A549 treated with GW870086 at 1 μM for 4 hours (cell line): ENCODE measurements at places on chromosomes 6 and 20. TPM values are rescaled to one million over a fixed set of nuclear protein-coding genes. Genes with fewer than 3 reads are reported as not detected.

Gene HINT3
- total RNA-seq: 5.8 to 7.5 TPM (median 6.4 TPM) in 5 replicates

Gene PSORS1C1
- total RNA-seq: 4.4 to 7.5 TPM (median 6.1 TPM) in 5 replicates

Gene SNPH
- 3.6 to 4.7 TPM (median 4.1 TPM) in 5 replicates for total RNA-seq

Gene MRS2
- total RNA-seq: 19.3 to 22.9 TPM (median 21.0 TPM) in 5 replicates

Gene EYS
- total RNA-seq: 0.02 to 0.23 TPM (median 0.11 TPM) in 4 of 5 replicates, not detected in the other

Gene SCRT2
- not detected in 5 replicates for total RNA-seq

Gene PTGIS
- total RNA-seq: 0.02 to 0.09 TPM (median 0.06 TPM) in 3 of 5 replicates, not detected in the others

Gene GNL1
- total RNA-seq: 26.4 to 35.9 TPM (median 35.3 TPM) in 5 replicates

Gene HMGCLL1
- total RNA-seq: 0.10 to 0.23 TPM (median 0.14 TPM) in 5 replicates

Gene CLIC5
- 0.10 TPM in 1 of 5 replicates, not detected in the others for total RNA-seq

Gene ESR1
- 0.02 TPM in 1 of 5 replicates, not detected in the others for total RNA-seq

Gene LST1
- 0.30 to 0.66 TPM in 2 of 5 replicates, not detected in the others for total RNA-seq

Gene XRN2
- 86.9 to 109 TPM (median 98.4 TPM) in 5 replicates for total RNA-seq

Gene MROH8
- total RNA-seq: 0.45 to 1.7 TPM (median 1.0 TPM) in 5 replicates

Gene STX16
- 25.5 to 35.8 TPM (median 33.6 TPM) in 5 replicates for total RNA-seq

Gene CST4
- total RNA-seq: not detected in 5 replicates

Gene LAMA2
- 0.31 to 1.2 TPM (median 0.41 TPM) in 5 replicates for total RNA-seq

Gene THBD
- total RNA-seq: 47.1 to 57.7 TPM (median 50.6 TPM) in 5 replicates

Gene CDSN
- not detected in 5 replicates for total RNA-seq

Gene POU5F1
- total RNA-seq: 7.4 to 10.9 TPM (median 9.5 TPM) in 5 replicates

Gene SAYSD1
- 6.0 to 6.2 TPM (median 6.0 TPM) in 5 replicates for total RNA-seq

Gene TMEM217
- total RNA-seq: 0.33 to 1.7 TPM (median 0.72 TPM) in 5 replicates

Gene OR12D3
- total RNA-seq: not detected in 5 replicates

Gene SNAI1
- 9.0 to 15.2 TPM (median 13.5 TPM) in 5 replicates for total RNA-seq

Gene DSP
- 30.1 to 48.6 TPM (median 45.8 TPM) in 5 replicates for total RNA-seq

Gene PRR18
- 0.07 to 0.15 TPM (median 0.12 TPM) in 5 replicates for total RNA-seq

Gene PRDM1
- 4.2 to 6.4 TPM (median 5.5 TPM) in 5 replicates for total RNA-seq

Gene GHRH
- total RNA-seq: not detected in 5 replicates

Gene MRAP2
- 1.4 to 2.0 TPM (median 1.9 TPM) in 5 replicates for total RNA-seq

Gene LY6G6C
- 0.14 TPM in 1 of 5 replicates, not detected in the others for total RNA-seq

Gene NNAT
- not detected in 5 replicates for total RNA-seq

Gene HLA-DRB1
- total RNA-seq: not detected in 5 replicates

Gene GGTLC1
- not detected in 5 replicates for total RNA-seq

Gene BCAS1
- 0.37 to 0.50 TPM (median 0.39 TPM) in 5 replicates for total RNA-seq

Gene YWHAB
- 191 to 203 TPM (median 202 TPM) in 5 replicates for total RNA-seq

Gene PDE10A
- total RNA-seq: 24.4 to 28.4 TPM (median 27.9 TPM) in 5 replicates

Gene VWA7
- total RNA-seq: 1.2 to 2.0 TPM (median 1.5 TPM) in 5 replicates

Gene NMBR
- not detected in 5 replicates for total RNA-seq

Gene FAM83D
- 56.0 to 80.7 TPM (median 66.2 TPM) in 5 replicates for total RNA-seq

Gene REM1
- 0.39 to 0.82 TPM (median 0.56 TPM) in 5 replicates for total RNA-seq

Gene PPP2R5D
- 22.6 to 28.0 TPM (median 26.5 TPM) in 5 replicates for total RNA-seq

Gene GJA1
- total RNA-seq: 47.2 to 78.9 TPM (median 69.8 TPM) in 5 replicates

Gene SMOC2
- total RNA-seq: not detected in 5 replicates

Gene FAM209B
- total RNA-seq: 0.21 to 0.72 TPM (median 0.48 TPM) in 5 replicates

Gene C4A
- 0.87 to 1.7 TPM (median 0.93 TPM) in 5 replicates for total RNA-seq

Gene FLRT3
- 1.1 to 1.6 TPM (median 1.3 TPM) in 5 replicates for total RNA-seq

Gene HEY2
- 0.06 to 0.07 TPM (median 0.06 TPM) in 3 of 5 replicates, not detected in the others for total RNA-seq

Gene RHAG
- total RNA-seq: 0.06 to 0.15 TPM (median 0.09 TPM) in 3 of 5 replicates, not detected in the others

Gene TSPYL4
- total RNA-seq: 2.7 to 3.5 TPM (median 3.2 TPM) in 5 replicates

Gene PCED1A
- total RNA-seq: 19.5 to 28.3 TPM (median 26.1 TPM) in 5 replicates

Gene CYP24A1
- 85.5 to 193 TPM (median 162 TPM) in 5 replicates for total RNA-seq

Gene BPIFB4
- not detected in 5 replicates for total RNA-seq

Gene GRIK2
- 0.13 to 0.47 TPM (median 0.39 TPM) in 5 replicates for total RNA-seq

Gene RIPPLY2
- total RNA-seq: 0.26 to 1.5 TPM (median 0.58 TPM) in 4 of 5 replicates, not detected in the other

Gene SCGN
- 0.09 to 0.23 TPM (median 0.19 TPM) in 4 of 5 replicates, not detected in the other for total RNA-seq

Gene GTSF1L
- total RNA-seq: not detected in 5 replicates
